CD4-positive, alpha-beta T cell (primary cell): ENCODE measurements at places on chromosomes 4 and X. TPM values are rescaled to one million over a fixed set of nuclear protein-coding genes. Genes with fewer than 3 reads are reported as not detected.

DNA sequence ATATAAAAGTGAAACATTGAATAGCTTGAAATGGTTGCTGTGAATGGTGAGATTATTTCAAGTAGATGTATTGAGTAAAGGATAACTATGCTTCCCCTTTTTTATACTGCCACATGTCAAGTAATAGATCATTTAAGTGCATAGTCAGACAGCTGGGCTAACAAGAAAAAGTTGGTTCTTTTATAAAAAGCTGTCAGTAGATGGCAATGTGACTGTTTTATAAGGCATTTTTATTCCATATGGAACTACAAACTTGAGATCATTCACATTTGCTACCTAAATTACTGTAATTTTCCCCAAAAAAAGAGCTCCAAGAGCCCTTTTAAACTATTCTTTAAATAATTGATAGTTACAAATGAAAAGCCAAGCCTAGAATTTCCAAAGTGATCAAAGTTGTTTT lies 831.0 kb downstream of the C4orf33 start:
- H3K36me3 ChIP-seq: no peaks in the 10 kb centered on the region
- no peak overlapping the region for H3K27ac ChIP-seq

GRCh38 chrX:84487365-84488353 lies 14.6 kb downstream of the HDX start:
- DNase-seq: no peak
- no peaks in the 10 kb centered on the region for H3K27me3 ChIP-seq
- no peaks in the 10 kb centered on the region for H3K4me1 ChIP-seq
- H3K36me3 ChIP-seq: no peaks in the 10 kb centered on the region
- no peak overlapping the region for H3K27ac ChIP-seq

The OPRPN gene
- not detected for total RNA-seq

DNA sequence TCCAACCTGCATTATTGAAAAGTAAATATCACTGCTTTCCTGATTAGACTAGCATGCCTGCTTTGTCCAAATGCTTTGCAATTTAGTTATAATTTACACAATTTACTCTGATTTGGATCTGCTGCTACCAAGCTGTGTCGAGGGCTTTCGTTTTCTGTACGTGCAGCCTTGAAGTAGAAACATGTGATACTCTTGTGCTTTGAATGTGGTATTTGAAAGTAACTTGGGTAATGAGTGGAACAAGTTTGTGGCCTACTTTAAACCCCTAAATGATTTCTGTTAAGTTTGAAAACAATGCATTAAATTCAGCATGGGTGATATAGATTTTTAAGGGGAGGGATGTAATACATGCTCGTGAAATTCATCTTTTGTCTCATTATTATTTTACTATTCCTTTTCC lies 240.7 kb downstream of the IQCM start:
- H3K36me3 ChIP-seq: no peaks in the 10 kb centered on the region
- H3K4me3 ChIP-seq: no peak overlapping the region
- no peak overlapping the region for H3K27ac ChIP-seq
- H3K4me1 ChIP-seq: no peaks in the 10 kb centered on the region
- no peaks in the 10 kb centered on the region for H3K27me3 ChIP-seq

- peaks cover 54% of the 10 kb centered on the region for H3K36me3 ChIP-seq
- peaks cover 3% of the 10 kb centered on the region for H3K4me1 ChIP-seq
- no peak overlapping the region for H3K27ac ChIP-seq
- H3K27me3 ChIP-seq: no peaks in the 10 kb centered on the region
- DNase-seq: no peak
- H3K4me3 ChIP-seq: no peak overlapping the region
These were observed 15.7 kb downstream of the OFD1 start for GRCh38 chrX:13750204-13750603.

DNA sequence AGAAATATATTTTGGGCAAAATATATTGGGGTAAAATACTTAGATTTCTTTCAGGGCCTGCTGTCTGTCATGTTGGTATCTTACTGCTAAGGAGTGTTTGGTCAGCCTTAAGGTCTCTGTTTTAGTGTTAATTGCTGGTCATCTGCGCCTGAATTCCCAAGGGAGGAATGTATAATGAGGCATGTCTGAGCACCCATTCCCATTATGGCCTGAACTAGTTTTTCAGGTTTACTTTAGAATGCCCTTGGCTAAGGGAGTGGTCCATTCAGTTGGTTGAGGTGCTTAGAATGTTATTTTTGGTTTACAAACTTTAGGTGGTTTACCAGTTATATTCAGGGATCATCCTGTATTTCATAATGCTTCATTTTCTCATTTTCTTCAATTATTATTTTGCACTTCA lies 125.9 kb downstream of the CFAP299 start:
- H3K4me3 ChIP-seq: no peak overlapping the region
- H3K27me3 ChIP-seq: no peaks in the 10 kb centered on the region
- H3K4me1 ChIP-seq: peaks cover 3% of the 10 kb centered on the region
- H3K27ac ChIP-seq: no peak overlapping the region
- no peak for DNase-seq

GRCh38 chr4:80875642-80876041 lies 154.9 kb upstream of the BMP3 start:
- no peaks in the 10 kb centered on the region for H3K36me3 ChIP-seq
- H3K4me3 ChIP-seq: no peak overlapping the region
- no peak for DNase-seq
- no peaks in the 10 kb centered on the region for H3K4me1 ChIP-seq

DNA sequence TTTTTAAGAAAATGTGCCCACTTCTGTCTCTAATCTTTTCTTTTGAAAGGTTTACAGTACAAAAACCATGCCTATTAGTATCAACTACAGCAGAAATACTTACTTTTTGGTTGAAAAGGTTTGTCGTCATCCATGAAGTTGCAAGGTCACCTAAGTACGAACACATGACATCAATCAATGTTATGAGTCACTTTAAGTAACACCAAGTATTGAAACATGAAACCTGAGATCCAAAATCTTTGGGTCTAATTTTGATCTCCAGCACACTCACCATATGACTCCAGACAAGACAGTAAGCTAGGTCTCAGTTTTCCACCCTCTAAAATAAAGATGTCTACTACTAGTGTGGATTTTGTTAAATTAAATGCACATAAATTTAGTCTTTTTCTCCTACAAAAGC lies 8.4 kb downstream of the ZNF280C start:
- no peaks in the 10 kb centered on the region for H3K4me1 ChIP-seq
- H3K4me3 ChIP-seq: no peak overlapping the region
- no peaks in the 10 kb centered on the region for H3K27me3 ChIP-seq
- H3K36me3 ChIP-seq: no peaks in the 10 kb centered on the region
- H3K27ac ChIP-seq: no peak overlapping the region
- no peak for DNase-seq

The RIBC1 gene
- total RNA-seq: 2.5 TPM

The TMEM31 gene
- not detected for total RNA-seq

The CTAG1A gene
- not detected for total RNA-seq

- no peaks in the 10 kb centered on the region for H3K27me3 ChIP-seq
- peaks cover 8% of the 10 kb centered on the region for H3K4me1 ChIP-seq
- no peak overlapping the region for H3K4me3 ChIP-seq
- no peak for DNase-seq
- no peaks in the 10 kb centered on the region for H3K36me3 ChIP-seq
- H3K27ac ChIP-seq: no peak overlapping the region
These were observed 37.0 kb downstream of the FNIP2 start for GRCh38 chr4:158805635-158806471.

The ENAM gene
- total RNA-seq: not detected

- no peaks in the 10 kb centered on the region for H3K27me3 ChIP-seq
- H3K4me1 ChIP-seq: no peaks in the 10 kb centered on the region
- no peak overlapping the region for H3K4me3 ChIP-seq
- no peaks in the 10 kb centered on the region for H3K36me3 ChIP-seq
These were observed 73.7 kb downstream of the SPCS3 start for GRCh38 chr4:176393306-176394013.

The PHKA2 gene
- total RNA-seq: 31.4 TPM

The SLC10A4 gene
- total RNA-seq: not detected

GRCh38 chr4:101400096-101400495 lies 52.8 kb upstream of the PPP3CA start:
- no peaks in the 10 kb centered on the region for H3K4me1 ChIP-seq
- H3K27ac ChIP-seq: no peak overlapping the region
- no peak for DNase-seq
- H3K36me3 ChIP-seq: no peaks in the 10 kb centered on the region
- no peak overlapping the region for H3K4me3 ChIP-seq

The NCBP2L gene
- total RNA-seq: not detected

The DCAF4L1 gene
- 0.19 TPM for total RNA-seq

The GAGE12E gene
- total RNA-seq: not detected

The FREM3 gene
- not detected for total RNA-seq

The MUC7 gene
- total RNA-seq: not detected

- H3K4me1 ChIP-seq: no peaks in the 10 kb centered on the region
- H3K27me3 ChIP-seq: no peaks in the 10 kb centered on the region
- no peak for DNase-seq
- no peak overlapping the region for H3K4me3 ChIP-seq
These were observed 115.4 kb upstream of the NUDT6 start for GRCh38 chr4:123037804-123038203.

The PDLIM3 gene
- total RNA-seq: not detected

GRCh38 chr4:185207466-185207865 lies 1.9 kb upstream of the SNX25 start:
- H3K4me1 ChIP-seq: peaks cover 47% of the 10 kb centered on the region
- no peaks in the 10 kb centered on the region for H3K36me3 ChIP-seq
- H3K27me3 ChIP-seq: no peaks in the 10 kb centered on the region
- H3K4me3 ChIP-seq: no peak overlapping the region
- no peak overlapping the region for H3K27ac ChIP-seq

- H3K4me3 ChIP-seq: no peak overlapping the region
- H3K27me3 ChIP-seq: no peaks in the 10 kb centered on the region
- H3K4me1 ChIP-seq: no peaks in the 10 kb centered on the region
- no peak overlapping the region for H3K27ac ChIP-seq
- no peak for DNase-seq
These were observed 14.2 kb downstream of the RNF175 start for GRCh38 chr4:153745651-153746050.

DNA sequence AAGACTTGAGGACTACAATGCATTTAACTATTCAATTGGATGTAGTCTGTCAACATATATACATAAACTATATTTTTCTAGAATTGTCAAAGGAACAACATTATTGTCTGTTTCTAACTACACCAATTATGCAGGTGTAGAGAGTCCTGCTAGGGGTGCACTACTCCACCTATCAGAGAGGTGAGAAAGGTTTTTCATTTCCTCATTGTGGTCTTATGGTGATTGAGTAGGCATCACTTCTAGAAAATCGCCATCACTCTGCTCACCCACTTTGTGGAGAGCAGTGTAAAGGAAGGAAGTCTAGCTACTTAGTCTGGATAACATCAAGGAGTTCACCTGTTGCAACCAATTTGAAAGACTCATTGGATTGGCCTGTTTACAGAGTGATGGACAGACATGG lies 4.4 kb upstream of the ADH1C start:
- no peak overlapping the region for H3K4me3 ChIP-seq
- no peaks in the 10 kb centered on the region for H3K4me1 ChIP-seq
- no peak overlapping the region for H3K27ac ChIP-seq
- DNase-seq: no peak
- no peaks in the 10 kb centered on the region for H3K36me3 ChIP-seq
- H3K27me3 ChIP-seq: peaks cover 3% of the 10 kb centered on the region

DNA sequence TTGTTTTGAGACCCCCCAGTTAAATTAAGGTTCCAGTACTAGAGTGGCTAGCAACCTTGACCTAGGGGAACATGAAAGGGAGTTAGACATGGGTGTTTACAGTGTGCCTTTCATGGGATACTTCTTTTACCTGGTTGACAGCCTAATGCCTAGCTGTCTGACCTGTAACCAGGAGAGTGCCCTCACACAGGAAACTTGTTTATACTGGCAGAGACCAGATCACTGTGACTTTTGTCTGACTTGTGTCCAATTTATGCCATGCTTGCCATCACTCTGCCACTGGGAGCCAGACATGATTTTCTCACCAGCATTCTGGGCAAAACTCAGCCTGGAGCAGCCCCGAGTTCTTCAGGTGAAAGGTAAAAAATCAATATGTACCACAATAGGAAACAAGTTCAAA lies 305.9 kb downstream of the CHIC1 start:
- H3K36me3 ChIP-seq: no peaks in the 10 kb centered on the region
- DNase-seq: no peak
- H3K27me3 ChIP-seq: no peaks in the 10 kb centered on the region

GRCh38 chrX:10617999-10618351 lies 2.4 kb downstream of the MID1 start:
- DNase-seq: no peak
- peaks cover 5% of the 10 kb centered on the region for H3K27me3 ChIP-seq
- no peak overlapping the region for H3K4me3 ChIP-seq
- H3K36me3 ChIP-seq: no peaks in the 10 kb centered on the region
- H3K27ac ChIP-seq: no peak overlapping the region
- H3K4me1 ChIP-seq: peaks cover 5% of the 10 kb centered on the region

The SRPX2 gene
- not detected for total RNA-seq

- DNase-seq: no peak
- H3K36me3 ChIP-seq: no peaks in the 10 kb centered on the region
- no peak overlapping the region for H3K4me3 ChIP-seq
- H3K4me1 ChIP-seq: no peaks in the 10 kb centered on the region
- no peaks in the 10 kb centered on the region for H3K27me3 ChIP-seq
These were observed 71.2 kb downstream of the SUPT20HL2 start for GRCh38 chrX:24242649-24243175.

- H3K27ac ChIP-seq: no peak overlapping the region
- DNase-seq: no peak
- H3K27me3 ChIP-seq: no peaks in the 10 kb centered on the region
- no peaks in the 10 kb centered on the region for H3K4me1 ChIP-seq
- no peak overlapping the region for H3K4me3 ChIP-seq
These were observed 68.0 kb downstream of the CCNG2 start for GRCh38 chr4:77225022-77225421.

DNA sequence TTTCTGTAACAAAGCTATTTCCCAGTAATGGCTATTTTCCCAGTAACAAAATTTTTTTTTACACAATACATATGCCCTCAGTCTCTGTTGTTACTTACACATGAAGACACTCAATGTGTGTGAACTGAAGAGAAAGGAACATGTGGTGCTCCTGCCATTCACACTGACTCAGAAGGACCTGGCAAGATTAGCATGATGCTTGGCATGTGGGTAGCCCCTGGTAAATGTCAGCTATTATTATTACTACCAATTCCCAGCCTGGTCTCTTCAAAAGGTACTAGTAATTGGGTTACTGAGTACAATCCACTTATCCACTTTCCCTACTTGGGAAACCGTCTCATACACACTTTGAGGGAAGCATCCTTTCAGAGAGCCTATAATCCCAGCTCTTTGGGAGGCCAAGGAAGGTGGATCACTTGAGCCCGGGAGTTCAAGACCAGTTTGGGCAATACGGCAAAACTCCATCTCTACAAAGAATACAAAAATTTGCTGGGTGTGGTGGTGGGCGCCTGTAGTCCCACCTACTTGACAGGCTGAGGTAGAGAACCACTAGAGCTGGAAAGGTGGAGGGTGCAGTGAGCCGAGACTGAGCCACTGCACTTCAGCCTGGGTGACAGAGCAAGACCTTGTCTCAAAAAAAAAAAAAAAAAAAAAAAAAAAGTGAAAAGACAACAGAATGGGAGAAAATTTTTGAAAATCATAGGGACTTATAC lies 14.6 kb downstream of the RBBP7 start:
- no peak for DNase-seq
- no peak overlapping the region for H3K27ac ChIP-seq
- no peaks in the 10 kb centered on the region for H3K4me1 ChIP-seq
- peaks cover 59% of the 10 kb centered on the region for H3K36me3 ChIP-seq

GRCh38 chr4:8910100-8910821 lies 38.6 kb upstream of the HMX1 start:
- no peaks in the 10 kb centered on the region for H3K36me3 ChIP-seq
- H3K4me1 ChIP-seq: no peaks in the 10 kb centered on the region
- no peak overlapping the region for H3K4me3 ChIP-seq

The P2RY8 gene
- 139 TPM for total RNA-seq
